ENCODE measurements at places on chromosomes 1 and 21. TPM values are rescaled to one million over a fixed set of nuclear protein-coding genes. Genes with fewer than 3 reads are reported as not detected.

Gene CCDC17
- 1.00 TPM for total RNA-seq

Gene ELOVL1
- 43.4 TPM for total RNA-seq

Gene ISG20L2
- 22.4 TPM for total RNA-seq

Gene C4BPA
- not detected for total RNA-seq

Gene VHLL
- total RNA-seq: not detected

Gene SAMD11
- not detected for total RNA-seq

Gene SMPDL3B
- 0.15 TPM for total RNA-seq

Gene NTNG1
- total RNA-seq: 12.0 TPM

Gene RHD
- not detected for total RNA-seq

Gene DNAJC6
- 8.2 TPM for total RNA-seq

Gene SPRR2A
- not detected for total RNA-seq

Gene CEP170
- 210 TPM for total RNA-seq

Gene ACBD6
- 62.2 TPM for total RNA-seq

Gene ARMH1
- total RNA-seq: 2.8 TPM

Gene OPN3
- total RNA-seq: 19.0 TPM

Gene LCE1C
- total RNA-seq: not detected

Gene ASH1L
- 27.9 TPM for total RNA-seq

Gene HEYL
- 0.15 TPM for total RNA-seq

Gene KDF1
- not detected for total RNA-seq

Gene LEFTY2
- total RNA-seq: not detected

Gene CYP4A11
- total RNA-seq: not detected

Gene OR10Z1
- not detected for total RNA-seq

Gene IPP
- 9.9 TPM for total RNA-seq

Gene MCOLN2
- total RNA-seq: 6.9 TPM

Gene CCNL2
- 102 TPM for total RNA-seq

Gene KIF26B
- total RNA-seq: 4.3 TPM

All from melanocyte of skin (primary cell).